ENCODE measurements at places on chromosomes 2 and 18.

- DNase-seq: no peak
Measured at GRCh38 chr2:9110893-9111569, 95.6 kb upstream of the ASAP2 start.

- DNase-seq: no peak
Measured at GRCh38 chr2:32947076-32947483, 327 bp downstream of the LTBP1 start.

- no peak for DNase-seq
Measured at GRCh38 chr2:56127463-56128152, 56.2 kb upstream of the CCDC85A start.

DNA sequence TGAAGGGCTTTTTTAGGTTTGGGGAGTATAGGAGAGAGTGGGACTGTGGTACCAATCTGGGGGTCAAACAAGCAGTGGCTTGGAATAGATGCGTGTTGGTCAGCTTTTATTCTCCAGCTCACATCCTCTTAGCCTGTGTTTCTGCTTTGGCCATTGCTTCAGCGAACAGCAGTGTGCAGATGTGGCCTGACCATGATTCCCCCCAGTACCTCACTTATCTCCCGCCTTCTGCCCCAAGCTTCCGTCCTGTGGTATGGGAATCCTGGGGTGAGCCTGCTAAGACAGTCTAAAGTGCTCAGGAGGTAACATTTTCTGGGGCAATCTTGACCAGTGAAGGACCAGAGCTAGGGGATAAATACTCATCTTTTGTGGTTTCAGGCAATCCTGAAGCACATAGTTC lies 84.9 kb upstream of the TNP1 start:
- no peak for DNase-seq

- DNase-seq: no peak
Measured at GRCh38 chr2:170146784-170147183, 31.2 kb upstream of the MYO3B start.

- no peak for DNase-seq
Measured at GRCh38 chr2:15736396-15737180, 144.9 kb downstream of the DDX1 start.

DNA sequence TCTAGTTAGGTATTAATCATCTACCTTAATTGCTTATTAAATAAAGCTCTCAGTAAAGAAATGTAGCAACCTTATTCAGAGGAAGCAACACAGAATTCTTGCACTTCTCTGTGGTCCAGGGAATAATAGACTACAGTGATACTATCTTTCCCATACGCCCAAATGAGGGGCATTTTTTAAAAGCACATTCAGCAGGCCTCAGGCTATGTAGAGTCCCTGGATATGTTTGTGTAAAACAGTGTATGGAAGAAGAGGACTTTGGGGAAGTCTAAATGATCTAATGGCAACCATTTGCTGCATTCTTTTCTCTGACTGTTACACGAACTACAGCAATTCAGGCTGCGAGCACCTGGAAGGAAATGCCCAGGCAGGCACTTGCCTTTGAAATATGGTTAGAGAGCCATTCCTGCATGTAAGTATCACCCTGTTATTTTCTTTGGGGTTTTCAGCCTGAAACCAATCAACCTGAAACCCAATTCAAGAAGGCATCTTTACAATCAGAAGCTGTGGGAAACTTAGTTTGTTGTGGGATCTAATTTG lies 1814.7 kb upstream of the CELF4 start:
- no peak for DNase-seq

DNA sequence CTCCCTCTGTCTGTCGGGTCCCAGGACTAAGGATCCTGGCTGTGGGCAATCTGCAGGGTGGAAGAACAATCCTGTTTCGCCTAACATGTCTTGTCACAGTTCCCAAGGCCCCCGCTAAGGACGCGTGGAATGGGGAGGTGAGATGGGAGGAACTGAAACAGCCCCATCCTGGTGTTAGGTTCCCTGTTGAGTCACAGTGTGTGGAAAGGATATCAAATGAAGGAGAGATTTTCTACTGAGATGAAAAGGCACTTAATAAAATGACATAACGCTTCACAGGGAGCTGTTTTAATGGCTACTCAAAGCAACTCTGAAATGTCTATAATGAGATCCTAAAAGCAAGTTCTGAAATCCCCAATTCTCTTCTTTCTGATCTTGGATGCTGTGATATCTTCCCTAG lies 52.5 kb downstream of the RAB31 start:
- no peak for DNase-seq

- DNase-seq: no peak
Measured at GRCh38 chr2:142725386-142725785, 152.1 kb upstream of the KYNU start.

- no peak for DNase-seq
Measured at GRCh38 chr2:98422449-98422848, 22.2 kb upstream of the INPP4A start.

DNA sequence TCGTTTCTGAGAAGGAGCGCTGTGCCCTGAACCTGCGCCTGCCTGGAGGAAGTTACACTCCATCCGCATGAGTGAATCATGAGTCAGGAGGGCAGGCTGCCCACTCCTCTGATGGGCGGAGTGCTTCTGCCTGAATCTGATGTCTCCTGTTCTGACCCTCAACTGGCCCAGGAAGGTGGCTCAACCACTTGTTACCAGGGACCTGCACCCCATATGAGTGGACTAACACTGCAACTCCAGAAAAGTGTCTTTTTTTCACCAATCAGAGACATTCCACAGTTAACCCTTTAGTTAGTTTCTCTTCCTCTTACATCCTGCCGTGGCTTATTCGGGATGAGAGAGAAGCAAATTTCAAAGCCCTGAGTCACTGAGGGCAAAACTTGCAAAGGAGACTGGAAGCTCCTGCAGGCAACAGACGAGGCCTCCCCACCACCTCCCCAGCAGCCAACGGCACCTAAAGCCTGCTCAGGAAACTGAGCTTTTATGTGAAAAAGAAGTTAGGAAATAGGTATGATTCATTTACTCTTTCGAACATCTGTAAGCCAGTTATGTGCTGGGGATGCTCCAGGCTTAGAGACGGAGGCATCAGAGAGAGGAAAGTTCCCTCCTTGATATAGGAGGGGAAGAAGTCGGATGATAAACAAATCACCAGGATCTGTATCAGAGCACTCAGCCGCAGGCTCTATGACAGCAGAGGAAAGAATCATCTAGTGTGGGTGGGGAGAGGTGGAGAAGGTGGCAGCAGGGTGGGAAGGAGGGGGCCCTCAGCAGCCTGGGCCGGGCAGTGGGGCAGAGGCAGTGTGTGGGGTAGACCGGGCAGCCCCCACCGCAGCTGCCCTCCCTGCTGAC lies 30.9 kb downstream of the MBP start:
- DNase-seq: no peak

DNA sequence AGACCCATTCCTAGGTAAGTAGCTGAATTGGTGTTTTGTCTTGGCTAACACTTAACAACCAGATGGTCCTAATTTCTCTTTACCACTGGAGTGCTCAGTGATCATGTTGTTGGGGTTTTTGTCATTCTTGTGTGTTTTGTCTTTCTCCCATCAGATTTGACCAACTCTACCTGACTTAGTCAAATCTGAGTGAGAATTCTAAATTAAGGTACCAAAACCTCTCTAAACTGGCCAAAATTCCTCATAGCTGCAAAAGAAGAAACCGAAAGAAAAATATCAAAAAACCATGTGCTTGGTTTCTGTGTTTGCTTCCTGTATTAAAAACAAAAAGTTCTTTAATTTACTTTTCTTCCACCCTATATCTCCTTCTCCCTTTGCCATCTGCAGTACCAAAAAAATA lies 350.7 kb upstream of the SPHKAP start:
- no peak for DNase-seq

GRCh38 chr2:180416627-180417026 lies 409.5 kb upstream of the CWC22 start:
- DNase-seq: no peak

DNA sequence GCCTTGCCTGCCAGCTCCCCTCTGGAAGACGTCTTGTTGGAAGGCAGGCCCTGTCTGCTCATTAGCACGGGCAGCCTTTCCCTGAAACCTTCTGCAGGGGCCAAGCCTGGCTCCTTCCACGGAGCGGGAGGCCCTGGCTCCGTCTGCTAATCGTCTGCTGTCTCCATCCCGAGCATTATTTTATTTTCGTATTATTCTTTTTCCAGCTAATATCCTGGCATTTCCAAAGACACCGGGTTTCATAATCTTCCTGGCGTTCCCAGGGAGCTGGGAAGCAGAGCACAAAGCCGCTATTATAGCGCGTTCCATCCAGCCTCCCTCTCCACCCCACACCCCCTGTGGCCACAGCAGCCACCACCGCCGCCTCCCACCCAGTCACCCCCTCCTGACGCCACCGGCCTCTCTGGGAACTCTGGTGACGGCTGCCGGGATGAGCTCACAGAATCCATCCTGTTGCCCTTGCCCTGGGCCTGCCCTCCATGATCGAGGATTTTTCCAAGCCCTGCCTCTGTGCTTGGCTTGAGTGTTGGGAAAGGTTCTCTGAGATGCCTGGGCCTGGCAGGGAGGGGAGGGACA lies 125.5 kb downstream of the DYSF start:
- no peak for DNase-seq

- no peak for DNase-seq
Measured at GRCh38 chr18:63412953-63413352, 9.3 kb downstream of the VPS4B start.

DNA sequence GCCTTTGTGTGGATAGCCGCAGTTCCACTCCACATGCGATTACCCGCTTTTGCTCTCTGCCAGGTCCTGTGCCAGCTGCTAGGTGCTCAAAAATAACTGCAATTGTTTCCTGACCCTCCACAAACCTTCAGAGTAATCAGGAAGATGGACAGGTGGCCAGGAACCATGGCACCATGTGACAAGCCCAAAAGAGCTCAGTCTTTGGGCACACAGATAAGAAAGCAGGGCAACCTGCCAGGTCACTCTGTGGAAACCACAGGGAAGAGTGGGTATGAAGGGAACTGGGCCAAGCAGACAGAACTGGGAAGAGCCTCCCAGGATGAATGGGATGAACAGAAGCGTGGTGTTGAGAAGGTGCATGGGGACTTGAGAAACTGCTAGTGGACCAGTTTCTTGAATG lies 79.4 kb upstream of the AGAP1 start:
- DNase-seq: no peak

GRCh38 chr2:70962885-70963878 lies 15.2 kb upstream of the ANKRD53 start:
- DNase-seq: no peak

GRCh38 chr18:43648002-43648401 lies 370.7 kb upstream of the SYT4 start:
- no peak for DNase-seq

- DNase-seq: no peak
Measured at GRCh38 chr2:129806317-129806716, 173.1 kb upstream of the RAB6C start.

- DNase-seq: no peak
Measured at GRCh38 chr2:31979018-31979417, 31.8 kb downstream of the MEMO1 start.

- DNase-seq: no peak
Measured at GRCh38 chr2:38374984-38375383, 2.1 kb downstream of the ATL2 start.

DNA sequence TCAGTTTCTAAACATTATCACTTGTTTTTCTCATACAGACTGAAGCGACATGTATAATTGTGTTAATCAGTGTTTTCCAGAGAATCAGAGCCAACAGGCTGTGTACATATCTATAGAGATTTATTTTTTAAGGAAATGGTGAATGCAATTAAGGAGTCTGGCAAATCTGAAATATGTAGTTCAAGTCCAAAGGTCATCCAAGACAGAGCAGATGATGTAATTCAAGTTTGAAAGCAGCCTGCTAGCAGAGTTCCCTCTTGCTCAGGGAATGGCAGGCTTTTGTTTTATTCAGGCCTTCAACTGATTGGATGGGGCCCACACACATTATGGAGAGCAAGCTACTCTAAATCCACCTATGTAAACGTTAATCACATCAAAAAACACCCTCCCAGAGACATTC lies 282.6 kb downstream of the CBLN2 start:
- no peak for DNase-seq

GRCh38 chr18:9206421-9206820 lies 69.8 kb downstream of the ANKRD12 start:
- no peak for DNase-seq

DNA sequence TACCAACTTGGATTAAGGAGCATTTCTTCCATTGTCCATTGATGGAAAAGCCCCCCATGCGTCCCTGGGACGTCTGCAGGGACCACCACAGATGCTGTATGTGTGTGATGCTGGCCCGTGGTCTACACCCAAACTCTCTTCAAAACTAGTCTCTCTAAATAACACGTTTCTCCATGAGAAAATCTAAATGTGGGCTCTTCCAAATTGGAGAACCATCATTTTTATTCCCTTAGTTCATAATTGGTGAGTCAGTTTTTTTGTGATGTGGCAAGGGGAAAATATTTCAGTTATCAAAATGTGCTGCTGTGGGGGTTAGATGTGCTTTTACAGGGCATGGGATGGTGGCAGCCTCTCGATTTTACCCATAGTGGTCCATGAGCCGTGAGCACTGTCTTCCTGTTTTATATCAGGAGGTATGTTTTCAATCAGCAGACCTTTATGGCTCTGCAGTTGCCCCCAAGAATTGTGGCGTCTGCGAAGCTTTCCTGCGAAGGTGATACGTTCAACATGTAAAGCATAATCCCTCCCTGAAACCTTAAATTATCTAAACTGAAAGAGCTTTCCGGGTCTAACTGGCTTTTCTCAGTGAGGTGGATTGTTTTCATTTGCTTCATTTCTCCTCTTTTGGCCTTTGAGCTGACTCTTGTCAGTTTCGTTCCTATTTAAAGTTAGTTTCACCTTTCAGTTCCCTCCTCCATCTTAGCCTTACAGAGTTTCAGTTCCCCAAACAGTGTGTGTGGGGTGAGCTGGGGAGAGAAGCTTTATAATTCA lies 78.4 kb downstream of the SETBP1 start:
- no peak for DNase-seq

- DNase-seq: no peak
Measured at GRCh38 chr2:236352761-236353593, 88.8 kb upstream of the ASB18 start.

DNA sequence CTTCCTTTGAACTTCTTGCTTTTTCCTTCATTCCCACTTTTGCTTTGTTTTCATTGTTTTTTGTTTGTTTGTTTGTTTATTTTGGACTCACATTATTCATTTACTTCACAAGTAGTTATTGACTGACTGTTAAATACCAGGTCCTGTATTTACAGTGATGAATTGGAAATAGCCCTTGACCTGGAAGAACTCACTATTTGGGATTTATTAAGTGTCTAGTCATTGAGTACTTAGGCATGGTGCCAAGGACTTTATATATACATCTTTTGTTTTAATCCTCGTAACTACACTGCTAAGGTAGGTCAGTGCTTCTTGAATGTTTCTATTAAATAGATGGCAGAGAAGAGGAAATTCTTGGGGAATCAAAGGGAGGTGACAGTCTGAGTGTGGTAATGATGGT lies 11.1 kb downstream of the SPOPL start:
- no peak for DNase-seq

All from stimulated activated CD4-positive, alpha-beta T cell treated with anti-CD3 and anti-CD28 coated beads, Interleukin-15, amount 100 ng/mL, for 1 hour (primary cell).